ENCODE measurements at places on chromosomes 5 and 9.

DNA sequence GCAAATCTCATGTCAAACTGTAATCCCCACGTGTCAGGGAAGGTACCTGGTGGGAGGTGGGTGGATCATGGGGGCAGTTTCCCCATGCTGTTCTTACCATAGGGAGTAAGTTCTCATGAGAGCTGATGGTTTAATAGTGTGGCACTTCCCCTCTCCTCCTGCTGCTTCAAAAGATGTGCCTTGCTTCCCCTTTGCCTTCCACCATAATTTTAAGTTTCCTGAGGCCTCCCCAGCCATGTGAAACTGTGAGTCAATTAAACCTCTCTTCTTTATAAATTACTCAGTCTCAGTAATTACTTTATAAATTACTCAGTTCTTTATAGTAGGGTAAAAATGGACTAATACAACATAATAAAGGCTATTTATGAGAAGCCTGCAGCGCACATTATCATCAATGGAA lies 7.1 kb upstream of the CNTRL start:
- peak; percentile 13 for DNase-seq

DNA sequence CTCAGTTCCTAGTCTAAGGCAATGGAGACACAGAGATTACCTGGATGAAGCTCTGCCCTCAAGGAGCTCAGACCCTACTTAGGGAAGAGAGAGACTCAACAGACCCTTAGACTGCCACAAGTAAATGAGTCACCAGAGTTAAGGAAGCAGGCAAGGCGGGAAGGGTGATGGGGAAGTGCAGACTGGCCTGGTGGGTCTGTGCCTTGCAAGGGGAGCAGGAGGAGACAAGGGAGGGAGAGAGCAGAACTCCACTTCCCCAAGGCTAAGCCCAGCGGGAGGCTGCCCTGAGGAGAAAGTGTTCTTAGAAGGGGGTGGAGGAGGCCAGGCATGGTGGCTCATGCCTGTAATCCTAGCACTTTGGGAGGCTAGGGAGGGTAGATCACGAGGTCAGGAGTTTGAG lies 83.7 kb downstream of the HRH2 start:
- no peak for DNase-seq

- DNase-seq, result no peak
Measured at GRCh38 chr5:11384441-11385250, 519.6 kb downstream of the CTNND2 start.

DNA sequence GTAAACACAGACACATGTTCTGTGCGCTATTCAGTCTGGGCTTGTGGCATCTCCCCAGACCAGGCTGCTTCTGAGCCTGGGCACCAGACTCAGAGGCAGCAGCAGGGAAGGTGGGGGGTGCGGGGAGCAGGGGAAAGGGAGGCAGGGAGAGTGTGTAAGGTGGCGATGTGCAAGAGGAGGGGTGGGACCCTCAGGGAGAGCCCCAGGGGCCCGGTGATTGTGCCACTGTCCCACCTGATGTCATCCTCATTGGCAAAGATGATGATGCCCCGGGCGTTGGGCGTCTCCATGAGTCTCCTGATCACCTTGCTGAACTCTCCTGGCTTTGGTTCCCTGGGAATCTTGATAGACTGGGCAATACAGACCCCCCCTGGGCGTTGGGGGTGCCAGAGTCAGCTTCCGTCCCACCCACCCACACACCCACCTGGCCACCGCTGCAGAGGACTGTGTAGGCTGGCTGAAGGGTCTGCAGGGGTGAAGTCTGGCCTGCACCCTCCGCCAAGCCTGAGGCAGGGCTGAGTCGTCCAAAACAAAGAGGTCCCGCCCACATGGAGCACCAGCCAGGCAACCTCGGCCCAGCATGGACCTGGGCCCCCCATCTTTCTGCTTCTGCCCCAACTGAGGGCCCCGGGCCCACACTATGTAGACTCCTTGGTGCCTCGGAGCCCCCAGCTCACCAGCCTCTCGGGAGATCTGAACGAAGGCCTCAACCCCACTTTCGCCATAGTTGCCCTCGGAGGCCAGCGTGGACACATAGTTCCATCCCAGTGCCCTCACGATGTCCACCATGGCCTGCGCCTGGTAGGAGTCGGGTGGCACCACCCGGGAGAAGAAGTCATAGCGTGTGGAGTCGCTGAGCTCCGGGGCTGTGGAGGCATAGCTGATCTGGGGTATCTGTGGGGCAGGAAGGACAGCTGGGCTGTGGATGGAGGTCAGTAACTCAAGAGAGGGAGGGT lies 3.7 kb downstream of the GRM6 start:
- no peak for DNase-seq

- no peak for DNase-seq
Measured at GRCh38 chr5:74409712-74410111, 230.8 kb downstream of the ENC1 start.

DNA sequence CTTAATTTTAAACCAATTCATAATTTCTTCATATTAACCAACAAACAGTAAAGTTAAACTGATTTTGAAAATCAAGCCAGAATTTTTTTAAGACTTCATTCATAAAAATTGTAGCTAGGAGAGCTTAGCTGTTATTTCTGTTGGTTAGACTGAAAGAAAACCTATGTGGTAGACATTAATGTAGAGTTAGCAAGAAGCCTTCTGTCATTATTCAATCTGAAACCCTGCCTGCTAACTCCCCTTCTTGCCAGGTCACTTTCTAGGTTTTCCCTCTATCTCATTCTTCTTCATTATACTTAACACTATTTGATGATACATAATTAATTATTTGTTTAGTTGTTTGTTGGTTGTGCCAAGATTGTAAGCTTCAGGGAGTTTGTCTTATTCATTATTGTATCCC lies 304.3 kb upstream of the MEF2C start:
- no peak for DNase-seq

GRCh38 chr9:99030092-99030511 lies 74.8 kb upstream of the TGFBR1 start:
- DNase-seq, result no peak

DNA sequence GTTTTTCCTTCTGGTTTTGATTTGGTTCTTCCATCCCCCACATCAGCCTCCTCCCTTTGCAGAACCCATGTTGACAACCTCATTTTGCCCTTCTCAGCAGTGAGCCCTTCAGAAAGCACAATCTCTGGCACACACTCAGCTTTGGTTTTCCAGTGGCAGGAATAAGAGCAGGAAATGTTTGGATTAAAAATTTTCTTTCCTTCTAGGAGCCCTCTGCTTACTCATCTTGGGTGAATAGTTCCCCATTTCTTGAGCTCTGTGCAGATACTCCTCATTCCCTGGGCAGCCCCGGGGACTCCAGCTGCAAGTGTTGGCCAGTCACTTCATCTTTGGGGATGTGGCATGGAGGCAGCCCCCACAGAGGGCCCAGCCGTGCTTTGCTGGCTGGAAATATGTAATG lies 170.5 kb downstream of the NR3C1 start:
- no peak for DNase-seq

DNA sequence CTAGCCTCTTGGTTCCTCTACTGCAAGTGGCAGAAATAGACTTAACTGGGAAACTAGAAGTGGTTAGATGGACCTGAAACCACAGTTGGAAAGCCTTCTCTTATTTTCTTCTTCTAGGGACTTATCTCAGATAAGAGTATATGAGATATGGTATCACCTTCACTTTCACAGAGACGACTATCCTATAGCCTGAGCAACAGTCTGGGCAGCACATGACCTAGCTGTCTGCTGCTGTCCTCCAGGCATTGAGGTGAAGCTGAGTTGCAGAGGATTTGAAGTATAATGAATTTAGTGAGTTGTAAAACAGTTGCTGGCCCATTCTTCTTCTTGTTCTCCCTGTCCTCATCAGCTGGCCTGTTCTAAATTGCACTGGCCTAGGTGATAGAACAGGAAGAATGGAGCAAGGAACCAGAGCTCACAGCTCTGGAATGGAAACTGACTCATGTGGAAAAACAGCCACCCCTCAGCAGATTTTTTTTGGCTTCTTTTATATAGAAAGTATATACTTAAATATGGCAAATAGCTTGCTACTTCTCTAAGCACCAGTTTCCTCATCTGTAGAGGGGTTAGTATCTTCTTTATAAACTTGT lies 27.8 kb downstream of the RECK start:
- DNase-seq, result no peak

DNA sequence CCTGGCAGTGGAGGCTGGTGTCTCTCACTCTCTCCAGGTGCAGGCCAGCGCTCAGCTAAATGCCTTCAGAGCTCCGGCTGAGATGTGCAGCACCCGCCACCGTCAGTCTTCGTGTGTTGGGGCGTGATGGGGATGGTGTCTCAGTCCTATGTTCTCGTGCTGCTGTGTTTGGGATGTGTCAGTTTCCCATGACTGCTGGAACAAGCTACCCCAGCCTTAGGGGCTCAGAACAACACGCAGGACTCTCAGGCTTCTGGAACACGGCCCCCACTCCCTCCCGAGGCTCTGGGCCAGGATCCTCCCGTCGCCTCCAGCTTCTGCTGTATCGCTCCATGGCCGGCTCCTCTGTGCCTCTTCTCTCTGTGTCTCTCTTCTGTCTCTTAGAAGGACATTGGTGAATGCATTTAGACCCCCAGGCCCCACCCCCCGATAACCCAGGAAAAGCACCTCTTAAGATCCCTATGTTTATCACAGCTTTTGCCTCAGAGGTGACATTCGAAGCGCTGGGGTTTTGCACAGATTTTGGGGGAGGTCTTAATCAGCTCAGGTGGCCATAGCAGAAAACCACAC lies 9.6 kb upstream of the CEP72 start:
- DNase-seq, result no peak

GRCh38 chr9:125460883-125461635 lies 199.4 kb downstream of the GAPVD1 start:
- no peak for DNase-seq

GRCh38 chr5:44949687-44950086 lies 140.9 kb downstream of the MRPS30 start:
- no peak for DNase-seq

GRCh38 chr5:160030631-160031377 lies 21.9 kb downstream of the TTC1 start:
- DNase-seq, result no peak

GRCh38 chr9:109150925-109151545 lies 16.0 kb downstream of the FRRS1L start:
- DNase-seq, result no peak

GRCh38 chr5:1651971-1652872 lies 128.5 kb upstream of the LPCAT1 start:
- DNase-seq, result no peak

DNA sequence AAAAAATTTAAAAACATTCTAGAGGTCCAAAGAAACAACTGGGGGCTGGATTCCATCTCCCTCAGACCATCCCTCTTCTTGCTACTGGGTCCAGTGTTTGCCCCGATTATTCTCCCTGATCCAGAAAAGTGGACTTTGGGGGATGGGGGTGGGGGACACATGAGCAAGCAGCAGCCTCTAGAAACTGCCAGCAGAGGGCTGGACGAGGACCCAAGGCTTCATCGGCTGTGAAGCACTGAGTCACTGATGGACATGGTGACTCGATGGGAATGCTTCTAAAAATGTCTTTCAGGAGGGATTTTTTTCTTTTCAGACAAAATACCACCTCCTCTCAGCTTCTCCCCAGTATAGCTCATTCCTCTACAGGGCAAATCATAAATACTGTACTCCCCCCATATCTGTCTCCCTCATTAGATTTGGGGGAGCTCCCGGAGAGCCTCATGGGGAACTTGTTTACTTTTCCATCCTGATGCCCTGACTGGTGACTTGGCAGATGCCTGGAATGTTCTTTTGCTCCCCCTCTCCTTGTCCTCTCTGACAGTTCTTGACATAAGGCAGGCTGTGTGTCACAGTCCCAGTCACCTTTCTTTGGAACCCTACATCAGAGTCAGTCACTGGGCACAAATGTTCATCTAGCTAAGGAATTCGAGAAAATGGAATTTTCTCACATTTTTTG lies 67.2 kb upstream of the STC2 start:
- no peak for DNase-seq

- DNase-seq, result no peak
Measured at GRCh38 chr5:15683332-15683731, 183.4 kb downstream of the FBXL7 start.

GRCh38 chr9:90921969-90922368 lies 120.3 kb downstream of the SYK start:
- DNase-seq, result no peak

GRCh38 chr9:20358207-20358606 lies 264.1 kb downstream of the MLLT3 start:
- peak; percentile 56 for DNase-seq

- no peak for DNase-seq
Measured at GRCh38 chr9:137141976-137142936, 3.3 kb downstream of the GRIN1 start.

DNA sequence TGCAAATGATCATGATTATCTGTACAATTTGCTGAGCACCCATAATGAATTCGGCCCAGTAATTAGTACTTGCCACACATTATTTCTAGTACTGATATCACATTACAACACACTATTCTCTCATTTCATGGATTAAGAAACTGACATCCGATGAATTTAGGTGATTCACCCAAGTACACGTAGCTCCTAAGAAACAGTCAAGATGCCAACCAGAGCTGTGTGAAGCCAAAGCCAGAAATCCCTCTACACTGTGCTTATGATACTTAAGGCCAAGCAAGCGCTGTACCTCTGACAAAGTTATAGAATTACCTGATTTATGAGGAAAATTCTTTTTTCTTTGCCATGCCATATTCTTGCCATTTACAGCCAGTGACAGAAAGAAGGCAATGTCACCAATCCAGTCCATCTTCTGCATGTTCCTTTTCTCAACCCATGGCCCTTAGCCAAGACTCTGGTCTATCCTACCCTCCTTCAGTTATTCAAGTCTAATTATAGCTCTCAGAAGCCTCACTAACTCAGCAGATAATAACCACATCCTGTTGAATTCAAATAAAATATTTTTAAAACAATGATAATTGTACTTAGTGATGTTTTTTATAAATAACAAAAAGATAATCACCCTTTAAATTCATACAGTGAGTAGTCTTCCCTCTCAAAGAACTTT lies 74.3 kb upstream of the PTGER4 start:
- DNase-seq, result no peak

Measured in activated CD4-positive, alpha-beta T cell treated with anti-CD3 and anti-CD28 coated beads, Interleukin-2, Interleukin-4, amounts not matched to agents 100 ng/mL and 50 ng/mL, durations not matched to agents 16 hours and 8 hours (primary cell).